Left ventricle myocardium inferior (tissue), 1 donor: ENCODE measurements at places on chromosomes 16 and 17. TPM values are rescaled to one million over a fixed set of nuclear protein-coding genes. Genes with fewer than 3 reads are reported as not detected.
A peak's percentile ranks its signal among the peaks of the same experiment; 100 is the strongest.

DNA sequence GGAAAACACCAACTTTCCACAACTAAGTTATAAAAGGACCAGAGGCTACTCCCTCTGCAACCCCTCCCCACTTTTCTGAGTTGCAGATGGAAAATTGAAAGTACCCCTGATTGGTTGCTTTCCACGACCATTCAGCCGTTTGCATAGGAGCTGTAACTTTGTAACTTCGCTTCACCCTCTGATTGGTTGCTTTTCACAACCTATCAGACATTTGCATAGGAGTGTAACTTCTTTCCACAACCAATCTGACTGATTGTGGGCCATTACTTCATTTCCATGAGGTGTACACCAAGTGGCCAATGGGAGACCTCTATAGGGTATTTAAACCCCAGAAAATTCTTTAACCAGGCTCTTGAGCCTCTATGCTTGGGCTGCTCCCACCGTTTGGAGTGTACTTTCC is 644.1 kb downstream of the WWOX start:
- no peak for DNase-seq

Gene LGALS9B
- not detected for total RNA-seq

DNA sequence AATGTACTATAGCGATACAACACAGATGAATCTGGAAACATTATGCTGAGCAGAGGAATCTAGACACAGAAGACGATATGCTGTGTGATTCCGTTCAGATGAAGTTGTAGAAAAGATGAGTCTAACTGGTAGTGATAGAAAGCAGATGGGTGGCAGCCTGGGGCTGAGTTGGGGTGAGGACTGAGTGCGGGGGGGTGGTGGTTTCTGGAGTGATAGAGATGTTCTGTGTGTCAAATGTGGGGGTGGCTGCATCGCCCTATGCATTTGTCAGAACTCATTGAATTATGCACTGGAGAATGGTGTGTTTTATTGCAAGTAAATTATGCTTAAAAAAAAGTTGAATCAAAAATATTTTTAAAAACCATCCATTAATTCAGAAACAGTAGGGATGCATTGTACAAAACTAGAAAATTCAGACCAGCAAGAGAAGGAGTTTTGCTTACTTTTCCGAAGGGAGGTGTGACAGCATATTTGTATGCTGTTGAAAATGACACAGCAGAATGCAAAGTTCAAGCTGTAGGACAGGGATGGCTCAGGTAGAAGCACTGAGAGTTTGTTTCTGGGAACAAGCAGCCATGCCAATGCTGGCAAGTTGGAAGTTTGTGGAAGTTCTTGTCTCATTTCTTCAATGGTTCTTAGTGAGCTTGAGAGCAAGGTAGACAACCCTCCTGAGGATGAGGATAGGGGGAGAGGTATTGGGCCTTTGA is 13.0 kb upstream of the DRG2 start:
- no peak for DNase-seq

Gene PPY
- total RNA-seq = not detected

GRCh38 chr17:42906772-42907446 is 6.3 kb downstream of the G6PC1 start:
- no peak for DNase-seq

DNA sequence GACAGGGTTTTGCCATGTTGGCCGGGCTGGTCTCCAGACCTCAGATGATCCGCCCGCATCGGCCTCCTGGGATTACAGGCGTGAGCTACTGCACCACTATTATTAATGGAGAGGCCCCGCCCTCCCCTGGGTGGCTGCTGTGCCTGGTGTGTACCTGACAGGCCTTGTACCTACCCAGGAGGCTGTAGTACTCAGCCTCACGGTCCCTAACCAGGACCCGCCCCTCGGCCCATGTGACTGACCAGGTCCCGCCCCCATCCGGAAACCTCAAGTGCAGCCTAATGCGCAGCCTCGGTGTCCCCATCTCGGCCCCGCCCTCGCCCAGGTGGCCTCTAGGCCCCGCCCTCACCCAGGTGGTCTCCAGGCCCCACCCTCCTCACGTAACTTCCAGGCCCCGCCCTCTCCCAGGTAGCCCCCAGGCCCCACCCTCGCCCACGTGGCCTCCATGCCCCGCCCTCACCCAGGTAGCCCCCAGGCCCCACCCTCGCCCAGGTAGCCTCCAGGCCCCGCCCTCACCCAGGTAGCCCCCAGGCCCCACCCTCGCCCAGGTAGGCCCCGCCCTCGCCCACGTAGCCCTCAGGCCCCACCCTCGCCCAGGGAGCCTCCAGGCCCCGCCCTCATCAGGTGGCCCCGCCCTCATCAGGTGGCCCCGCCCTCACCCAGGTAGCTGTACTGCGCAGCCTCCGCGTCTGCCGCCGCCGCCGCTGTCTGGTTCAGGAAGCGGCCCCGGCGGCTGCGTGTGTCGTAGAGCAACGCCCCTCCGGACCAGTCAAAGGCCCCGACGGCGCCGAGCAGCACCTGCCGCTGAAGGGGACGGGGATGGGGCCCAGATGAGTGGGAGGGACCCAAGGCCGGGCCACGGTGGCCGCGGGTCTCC is 31.0 kb downstream of the HASPIN start:
- DNase-seq = no peak

GRCh38 chr16:17194190-17194780 is 276.5 kb downstream of the XYLT1 start:
- DNase-seq = peak; percentile 27

DNA sequence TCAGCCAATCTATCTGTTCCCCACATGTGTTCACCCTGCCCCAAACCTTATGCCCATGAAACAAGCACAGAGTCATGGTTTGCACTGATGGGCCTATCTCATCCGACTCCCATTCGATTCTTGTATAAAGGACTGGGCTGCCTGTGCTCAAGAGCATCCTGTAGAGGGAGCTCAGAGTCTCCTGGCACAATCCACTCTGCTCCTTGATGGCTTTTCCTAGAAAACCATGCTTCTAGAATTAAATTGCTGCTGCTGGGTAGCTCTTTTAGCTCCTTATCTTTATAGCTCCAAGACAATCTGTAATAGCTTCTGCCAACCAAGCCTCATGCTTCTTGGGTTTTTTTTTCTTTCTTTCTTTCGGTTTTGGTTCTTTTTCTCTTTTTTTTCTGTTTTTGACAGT is 9.7 kb downstream of the ZNF19 start:
- DNase-seq = no peak

- no peak for DNase-seq
Measured at GRCh38 chr17:30517786-30518185, 40.6 kb downstream of the GOSR1 start.

- DNase-seq = peak; percentile 55
Measured at GRCh38 chr17:58084317-58084981, 1.2 kb downstream of the DYNLL2 start.

Gene KRT31
- not detected for total RNA-seq

DNA sequence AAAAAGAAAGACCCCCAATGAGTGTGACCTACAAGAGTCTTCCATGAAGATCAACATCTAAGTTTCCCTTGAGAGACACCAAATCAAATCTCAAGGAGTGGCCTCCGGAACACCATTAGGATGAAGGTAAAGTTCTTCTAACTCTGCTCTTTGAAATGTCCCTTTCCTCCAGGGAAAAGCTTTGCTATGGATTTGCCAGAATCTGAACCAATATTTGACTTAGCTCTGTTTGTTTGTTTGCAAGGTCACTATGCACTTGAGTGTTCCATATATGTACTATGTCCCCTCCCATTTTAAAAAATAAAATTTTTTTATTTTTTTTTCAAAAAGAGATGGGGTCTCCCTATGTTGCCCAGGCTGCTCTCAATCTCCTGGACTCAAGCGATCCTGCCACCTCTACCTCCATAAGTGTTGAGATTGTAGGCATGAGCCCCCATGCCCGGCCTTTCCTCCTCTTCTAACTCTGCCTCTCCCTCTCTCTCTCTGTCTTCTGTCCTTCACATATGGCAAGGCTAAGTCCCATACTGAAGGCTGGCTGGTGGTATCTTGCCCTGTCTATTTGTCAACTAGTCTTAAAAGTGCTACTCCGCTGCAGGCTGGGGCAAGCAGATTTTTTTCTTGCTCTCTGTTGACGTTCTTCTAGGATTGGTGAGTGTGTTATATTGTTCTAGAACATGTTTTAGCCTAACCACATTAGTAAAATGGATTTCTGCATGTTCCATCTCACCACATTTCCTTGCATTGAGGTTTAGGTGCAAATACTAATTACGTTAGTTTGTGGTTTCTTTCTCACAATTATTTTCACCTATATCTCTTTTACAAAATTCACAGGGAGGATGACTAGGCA is 276.7 kb upstream of the DYNLRB2 start:
- DNase-seq = no peak

Gene FBXW10
- total RNA-seq = 0.08 TPM

DNA sequence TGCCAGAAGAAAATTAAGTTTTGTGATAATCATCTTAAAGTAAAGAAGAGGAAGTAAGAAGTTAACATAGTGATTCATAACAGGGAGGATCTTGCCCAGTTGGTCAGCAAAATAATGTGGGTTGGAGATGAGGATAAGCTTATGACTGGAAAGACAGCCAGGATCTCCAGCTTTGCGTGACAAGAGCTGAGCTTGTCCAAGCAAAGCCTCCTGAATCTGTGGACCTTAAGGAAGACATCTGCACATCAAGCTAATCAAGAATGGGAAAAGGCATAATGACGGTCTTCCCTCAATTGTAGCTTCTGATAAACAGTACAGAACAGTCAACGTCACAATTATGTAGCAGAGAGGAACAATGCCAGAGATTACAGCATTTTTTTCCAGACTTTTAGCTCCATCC is 744.7 kb upstream of the GOT2 start:
- DNase-seq = no peak

Gene CCL8
- total RNA-seq = 0.41 TPM

DNA sequence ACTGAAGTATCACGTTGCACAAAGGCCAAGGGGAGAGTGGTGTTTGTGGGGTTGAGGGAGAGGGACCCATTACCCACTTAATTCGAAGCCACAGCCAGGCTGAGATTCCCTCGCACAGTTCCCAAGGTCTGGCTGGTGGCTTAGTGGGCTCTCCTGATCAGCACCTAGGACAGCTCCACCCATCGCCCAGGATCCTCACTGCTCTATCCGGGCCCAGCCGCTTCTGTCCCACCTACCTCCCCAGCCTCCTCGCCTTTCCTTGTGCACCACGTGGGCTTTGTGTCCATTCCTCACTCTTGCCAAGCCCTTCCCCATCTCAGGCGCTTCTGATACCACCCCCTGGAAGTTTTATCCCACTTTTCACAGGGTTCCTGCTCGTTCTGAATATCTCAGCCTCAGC is 163.5 kb downstream of the CCT6B start:
- no peak for DNase-seq

- DNase-seq = no peak
Measured at GRCh38 chr16:50103764-50104163, 38.0 kb downstream of the HEATR3 start.
